Activated CD8-positive, alpha-beta memory T cell treated with anti-CD3 and anti-CD28 coated beads, Interleukin-2, amount 50 U/mL, for 4 hours (primary cell): ENCODE measurements at places on chromosomes 5 and 9.

- no peak for DNase-seq
Observed at GRCh38 chr9:32258482-32258881, 126.0 kb upstream of the ACO1 start.

DNA sequence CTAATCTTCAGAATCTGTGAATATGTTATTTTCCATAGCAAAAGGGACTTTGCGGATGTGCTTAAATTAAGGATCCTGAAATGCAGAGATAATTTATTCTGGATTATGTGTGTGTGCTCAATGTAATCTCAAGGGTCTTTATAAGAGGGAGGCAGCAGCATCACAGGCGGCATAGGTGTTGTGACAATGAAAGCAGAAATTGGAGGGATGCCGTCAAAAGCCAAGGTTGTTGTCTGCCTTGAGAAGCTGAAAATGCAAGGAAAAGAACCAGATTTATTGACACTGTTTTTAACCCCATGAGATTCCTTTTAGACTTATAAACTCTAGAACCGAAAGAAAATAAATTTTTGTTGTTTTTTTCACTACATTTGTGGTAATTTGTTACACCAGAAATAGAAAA is 948.5 kb downstream of the TLE4 start:
- DNase-seq = no peak

DNA sequence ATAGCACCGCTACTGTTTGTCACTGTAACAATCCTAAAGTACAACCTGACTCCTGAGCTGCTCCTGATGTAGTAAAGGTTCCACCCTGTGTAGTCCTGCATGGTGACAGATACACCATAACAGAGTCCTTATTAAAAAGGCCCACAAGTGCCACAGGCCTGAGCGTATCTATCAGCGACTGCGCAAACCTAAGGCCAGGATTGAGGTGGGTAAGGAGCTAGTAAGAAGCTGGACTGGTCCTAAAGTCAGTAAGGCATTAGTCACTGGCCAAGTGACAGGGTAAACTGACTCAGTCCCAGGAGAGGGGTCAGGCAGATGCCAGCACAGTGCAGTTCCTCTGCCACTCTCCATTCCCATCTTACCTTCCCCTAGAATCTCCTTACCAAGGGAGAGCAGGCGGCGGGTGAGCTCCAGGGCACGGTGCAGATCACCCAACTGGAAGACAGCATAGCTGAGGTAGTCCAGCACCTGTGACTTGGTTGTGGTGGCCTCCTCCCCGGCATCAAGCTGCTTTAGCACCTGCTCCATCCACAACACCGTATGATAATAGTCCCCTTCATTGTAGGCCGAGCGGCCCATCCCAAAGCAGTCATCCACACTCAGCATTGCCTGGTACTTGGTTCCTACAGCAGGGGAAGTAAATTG is 17.6 kb downstream of the P4HA2 start:
- no peak for DNase-seq

DNA sequence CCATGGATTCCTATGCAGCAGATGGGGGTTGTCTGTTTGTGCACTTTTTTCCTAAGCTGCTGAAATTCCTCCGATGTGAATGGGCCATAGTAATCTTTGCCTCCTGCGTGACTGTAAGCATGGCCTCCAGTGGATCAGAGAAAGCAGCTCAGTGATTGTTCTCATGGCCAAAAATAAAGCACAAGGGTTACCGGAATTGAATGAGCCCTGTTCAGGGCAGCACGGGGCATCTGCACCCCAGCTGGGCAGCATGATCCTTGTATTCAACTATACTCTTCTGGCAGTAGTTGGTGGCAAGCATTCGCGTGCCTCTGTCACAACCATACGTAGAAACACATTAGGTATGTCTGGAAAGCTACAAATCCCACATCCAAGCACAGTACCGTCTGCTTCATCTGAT is 193.9 kb downstream of the RORB start:
- no peak for DNase-seq

DNA sequence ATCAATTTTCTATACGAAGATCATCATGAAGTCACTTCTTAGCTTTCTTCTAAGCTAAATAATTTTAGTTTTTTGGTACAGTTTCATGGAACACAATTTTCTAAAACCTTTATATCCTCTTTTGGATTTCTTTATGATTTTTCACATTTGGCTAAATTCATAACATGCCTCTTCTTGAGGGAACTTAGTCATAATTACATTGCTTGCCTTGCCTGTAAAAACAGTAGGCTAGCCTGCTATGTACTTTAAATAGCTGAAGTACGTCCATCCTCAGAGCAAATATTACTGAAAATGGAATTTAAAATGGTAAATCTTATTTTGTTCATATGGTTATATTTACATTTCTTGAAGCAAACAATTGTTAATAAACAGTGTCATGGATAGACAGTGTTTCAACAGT is 225.0 kb downstream of the VPS13A start:
- DNase-seq = no peak

DNA sequence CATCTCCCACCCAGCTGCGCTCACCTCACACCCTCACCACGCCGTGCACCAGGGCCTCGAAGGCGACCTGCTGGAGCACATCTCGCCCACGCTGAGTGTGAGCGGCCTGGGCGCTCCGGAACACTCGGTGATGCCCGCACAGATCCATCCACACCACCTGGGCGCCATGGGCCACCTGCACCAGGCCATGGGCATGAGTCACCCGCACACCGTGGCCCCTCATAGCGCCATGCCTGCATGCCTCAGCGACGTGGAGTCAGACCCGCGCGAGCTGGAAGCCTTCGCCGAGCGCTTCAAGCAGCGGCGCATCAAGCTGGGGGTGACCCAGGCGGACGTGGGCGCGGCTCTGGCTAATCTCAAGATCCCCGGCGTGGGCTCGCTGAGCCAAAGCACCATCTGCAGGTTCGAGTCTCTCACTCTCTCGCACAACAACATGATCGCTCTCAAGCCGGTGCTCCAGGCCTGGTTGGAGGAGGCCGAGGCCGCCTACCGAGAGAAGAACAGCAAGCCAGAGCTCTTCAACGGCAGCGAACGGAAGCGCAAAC is 1.1 kb downstream of the POU4F3 start:
- DNase-seq = no peak

DNA sequence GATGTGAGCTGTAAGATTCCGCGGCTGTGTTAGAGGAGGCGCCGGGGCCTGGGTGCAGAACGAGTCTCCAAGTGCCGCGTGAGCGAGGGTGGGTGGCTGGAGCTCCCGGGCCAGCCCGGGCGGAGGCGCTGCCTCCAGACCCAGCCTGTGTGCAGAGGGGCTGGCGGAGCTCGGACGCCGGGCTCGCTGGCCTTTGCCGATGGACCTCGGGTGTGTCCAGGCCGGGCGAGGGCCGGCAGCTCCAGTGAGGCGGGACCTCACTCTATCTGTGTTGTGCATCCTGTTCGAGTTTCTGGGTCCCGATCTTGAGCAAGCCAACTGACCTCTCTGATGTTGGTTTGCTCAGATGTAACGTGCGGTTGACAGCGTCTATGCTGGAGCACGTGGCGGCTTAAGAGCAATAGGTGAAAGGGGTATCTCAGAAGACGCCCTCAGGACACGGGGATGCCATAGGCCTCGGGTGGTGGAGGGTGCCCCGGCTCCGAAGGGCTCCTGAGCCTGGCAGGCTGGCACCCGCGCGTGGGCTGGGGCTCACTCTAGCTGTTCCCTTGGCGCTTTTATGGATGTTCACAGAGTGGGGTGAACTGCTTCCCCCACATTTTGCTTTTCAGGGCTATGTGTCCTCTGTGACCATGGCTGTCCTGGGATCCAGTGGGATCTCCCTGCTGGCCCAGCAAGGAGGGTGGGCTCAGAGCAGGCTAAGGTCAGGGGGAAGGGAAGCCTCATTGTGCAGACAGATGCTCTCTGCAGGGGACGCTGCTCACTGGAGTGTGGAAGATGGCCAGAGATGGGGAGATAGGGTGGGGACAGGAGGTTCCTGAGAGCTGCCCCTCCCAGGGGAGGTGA is 69.8 kb downstream of the MRPL36 start:
- no peak for DNase-seq

DNA sequence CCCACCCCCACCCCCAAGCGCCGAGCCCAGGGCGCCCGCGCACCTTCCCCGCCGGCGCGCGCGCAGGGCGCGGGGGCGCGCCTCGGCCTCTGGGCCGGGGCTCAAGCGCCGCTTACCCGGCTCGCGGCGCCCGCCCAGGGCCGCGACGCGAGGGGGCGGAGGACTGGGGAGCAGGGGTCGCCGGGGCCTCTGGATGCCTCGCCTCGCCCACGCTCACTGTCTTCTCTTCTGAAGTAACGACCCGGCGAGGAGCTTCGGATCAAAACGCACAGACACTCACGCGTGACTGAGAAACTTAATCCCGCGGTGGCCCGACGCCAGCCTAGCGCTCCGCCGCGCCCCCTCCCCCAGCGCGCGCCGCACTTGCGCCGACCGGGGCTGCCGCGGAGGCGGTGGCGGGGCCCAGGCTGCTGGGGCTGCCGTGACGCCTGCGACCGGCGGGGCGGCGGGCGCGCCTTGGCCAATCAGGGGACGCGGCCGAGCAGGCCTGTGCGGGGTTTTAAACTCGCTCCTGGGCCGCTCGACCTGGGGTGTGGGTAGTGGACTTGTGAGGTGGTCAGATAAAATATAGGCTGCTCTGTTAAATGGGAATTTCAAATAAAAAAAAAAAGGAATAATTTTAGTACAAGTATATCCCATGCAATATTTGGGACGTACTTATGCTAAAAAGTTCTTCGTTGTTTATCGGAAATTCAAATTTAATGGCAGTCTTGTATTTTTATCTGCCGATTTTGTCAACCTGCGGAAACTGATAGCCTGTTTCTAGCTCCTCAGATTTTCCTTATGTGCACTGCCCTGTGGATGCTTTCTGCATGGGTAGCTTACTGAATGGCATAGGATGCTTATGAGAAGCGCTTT is at the start of gene MPDZ:
MPDZ (minus strand) TSS at position 409 of the 858 bp plus-strand sequence. CDS start 29,377 bp downstream, outside the sequence.
- no peak for DNase-seq

GRCh38 chr5:79845448-79846197 is 145.4 kb downstream of the MTX3 start:
- DNase-seq = no peak

DNA sequence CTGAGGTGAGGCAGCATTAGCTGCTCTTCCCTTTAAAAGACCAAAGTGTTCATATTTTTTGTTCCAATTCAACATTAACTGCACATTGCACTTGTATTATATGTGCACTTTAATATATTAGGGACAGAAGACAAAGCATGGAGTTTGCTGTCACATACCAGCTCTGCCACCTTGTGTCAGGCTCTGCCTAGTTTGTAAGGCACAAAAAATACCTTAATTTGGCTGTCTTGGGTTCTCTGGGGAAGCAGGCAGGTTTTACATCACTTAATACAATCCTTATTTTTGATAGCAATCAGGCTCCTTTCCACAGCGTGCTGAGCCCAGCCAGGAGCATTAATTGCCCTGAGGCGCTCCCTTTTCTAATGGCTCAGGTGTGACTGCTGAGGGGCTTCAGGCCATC is 131.8 kb downstream of the SCAMP1 start:
- no peak for DNase-seq

DNA sequence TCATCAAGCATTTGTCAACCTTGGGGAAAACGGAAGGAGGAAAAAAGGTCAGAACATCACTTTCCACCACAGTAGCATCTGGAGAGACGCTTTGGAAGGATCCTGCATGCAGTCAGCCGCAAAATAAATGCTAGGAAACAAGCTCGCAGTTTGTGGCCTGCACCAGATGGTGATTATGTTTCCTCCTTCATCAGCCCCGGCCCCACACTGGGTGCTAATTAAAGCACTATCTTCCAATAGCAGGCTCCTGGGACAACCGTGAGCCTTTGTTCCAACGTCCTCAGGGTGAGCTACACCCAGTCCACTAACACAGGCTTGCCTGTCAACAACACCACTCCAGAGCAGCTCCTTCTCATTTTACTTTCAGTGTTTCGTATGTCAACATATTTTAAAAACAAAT is 64.0 kb downstream of the RNF130 start:
- DNase-seq = no peak

DNA sequence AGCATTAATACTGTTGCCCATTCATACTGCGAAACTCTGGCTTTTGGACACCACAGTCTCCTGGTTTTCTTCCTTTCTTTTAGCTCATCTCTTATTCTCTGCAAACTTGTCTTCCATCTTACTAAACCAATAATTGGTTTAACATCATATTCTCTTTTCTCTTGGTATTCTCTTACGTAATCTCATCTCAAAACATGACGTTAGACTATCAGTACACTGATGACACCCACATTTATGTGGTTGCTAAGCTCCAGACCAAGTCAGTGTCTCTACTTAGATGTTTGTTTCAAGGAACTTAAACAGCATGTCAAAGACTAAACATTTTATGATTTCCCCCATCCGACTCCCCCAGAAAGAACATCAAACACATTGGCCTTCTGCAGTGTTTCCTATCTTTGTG is 2.1 kb downstream of the PRRC1 start:
- no peak for DNase-seq

GRCh38 chr9:109861918-109862317 is 81.9 kb downstream of the PALM2AKAP2 start:
- DNase-seq = no peak

GRCh38 chr9:136741883-136742571 is 713 bp downstream of the LCN10 start:
- no peak for DNase-seq

DNA sequence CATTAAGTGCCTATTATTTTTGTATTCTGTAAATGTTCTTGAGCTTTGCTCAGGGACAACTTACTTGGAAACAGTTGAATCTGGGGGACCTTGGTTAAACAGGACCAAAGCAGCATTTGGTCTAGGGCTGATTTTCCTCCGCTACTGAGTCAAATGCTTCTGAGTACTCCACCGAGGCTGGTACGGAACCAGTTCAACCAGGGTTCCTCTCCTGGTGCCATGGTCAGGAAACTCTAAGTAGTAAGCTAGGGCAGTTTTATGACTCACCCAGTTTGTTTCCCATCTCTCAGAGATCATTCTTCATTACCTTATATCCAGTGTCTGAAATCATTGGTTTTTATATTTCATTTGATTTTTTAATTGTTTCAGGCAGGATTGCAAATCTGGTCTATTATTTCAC is 111.9 kb upstream of the TNFAIP8 start:
- no peak for DNase-seq

GRCh38 chr9:10612641-10613398 is at the start of gene PTPRD:
Gene PTPRD (minus strand): TSS chr9:10613002.
- no peak for DNase-seq
